Daoy (cell line): ENCODE measurements at places on chromosomes 4 and X. TPM values are rescaled to one million over a fixed set of nuclear protein-coding genes. Genes with fewer than 3 reads are reported as not detected.
A peak's percentile ranks its signal among the peaks of the same experiment; 100 is the strongest.

- DNase-seq = peak; percentile 64
These were observed 2.1 kb upstream of the NSG1 start for GRCh38 chr4:4384837-4385236.

DNA sequence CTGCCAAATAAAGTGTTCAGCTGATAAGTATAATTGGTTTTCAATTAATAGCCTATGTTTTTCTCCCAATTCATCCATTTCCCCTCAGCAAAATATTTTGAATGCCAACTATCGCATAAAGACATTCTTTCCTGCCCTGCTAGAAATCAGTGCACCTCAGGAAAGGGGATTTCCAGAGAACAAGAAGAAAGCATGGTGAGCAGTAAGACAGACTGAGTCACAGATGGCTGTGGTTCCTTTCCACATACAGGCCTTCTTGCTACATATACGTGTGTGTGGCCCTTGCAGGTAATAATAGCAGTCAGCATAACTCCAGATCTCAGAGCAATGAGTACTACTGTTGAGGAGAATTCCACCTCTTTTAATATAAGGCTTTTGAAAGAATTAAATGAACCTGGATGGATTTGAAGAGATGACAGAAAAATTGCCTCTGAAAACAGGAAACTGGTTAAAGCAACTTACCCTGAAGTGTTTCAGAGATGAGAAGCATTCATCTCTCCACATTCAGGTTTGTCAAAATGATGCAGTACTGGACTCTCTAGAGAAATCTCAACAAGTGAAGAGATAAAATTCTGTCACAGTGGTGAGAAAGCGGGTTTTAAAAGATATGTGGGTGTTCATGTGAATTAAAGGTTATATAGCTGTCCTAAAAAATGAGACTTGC, 13.6 kb downstream of the GASK1B start:
- peak; percentile 58 for DNase-seq

DNA sequence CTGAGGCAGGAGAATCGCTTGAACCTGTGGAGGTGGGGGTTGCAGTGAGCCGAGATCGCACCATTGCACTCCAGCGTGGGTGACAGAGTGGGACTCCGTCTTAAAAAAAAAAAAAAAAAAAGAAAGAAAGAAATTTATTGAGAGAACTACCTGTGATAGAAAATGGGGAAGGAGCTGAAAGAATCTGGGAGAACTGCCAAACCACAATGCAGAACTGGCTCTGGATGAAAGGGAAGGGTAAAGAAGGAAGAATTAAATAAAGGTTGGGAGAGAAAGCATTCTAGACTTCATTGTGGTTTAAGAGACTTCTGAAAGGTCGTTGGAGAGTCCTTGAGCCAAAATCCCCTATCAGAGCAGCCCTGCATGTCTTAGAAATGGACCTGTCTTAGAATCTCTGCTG, 567.9 kb upstream of the HTR2C start:
- DNase-seq = no peak

DNA sequence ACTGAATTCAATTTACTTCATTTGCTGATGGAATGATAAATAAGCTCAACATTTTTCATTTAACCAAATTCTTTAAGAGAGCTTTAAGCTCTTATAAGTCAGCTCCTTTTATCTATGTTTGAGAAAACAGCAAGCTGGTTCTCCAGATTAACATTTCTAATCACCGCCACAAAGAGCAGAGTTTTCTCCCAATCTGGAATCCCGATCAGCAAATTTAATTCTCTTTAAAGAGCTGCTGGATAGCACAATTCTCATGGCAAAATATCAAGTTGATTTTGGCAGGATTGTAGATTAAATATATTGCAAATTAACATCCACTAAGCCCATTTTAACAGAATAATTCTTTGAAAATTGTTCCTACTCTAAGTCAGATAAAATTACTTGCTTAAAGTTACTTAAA, 48.8 kb downstream of the RPS6KA3 start:
- DNase-seq = no peak

DNA sequence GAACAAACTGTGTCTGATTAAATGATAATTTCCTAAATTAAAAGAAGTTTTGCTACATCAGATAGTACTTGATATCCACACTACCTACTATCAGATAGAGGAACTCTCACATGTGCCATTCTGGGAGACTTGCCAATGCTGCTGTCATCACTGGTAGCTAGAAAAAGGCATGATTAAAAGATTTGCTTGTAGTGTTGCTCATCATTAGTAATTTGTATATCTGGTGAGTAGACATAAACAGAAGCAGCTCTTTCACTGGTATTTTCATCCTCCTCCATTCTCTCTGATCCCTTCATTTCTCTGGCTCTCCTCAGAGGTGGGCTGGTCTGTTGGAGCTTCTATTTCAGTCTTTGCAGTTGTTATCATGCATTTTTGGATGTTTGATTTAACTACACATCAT, 56.0 kb downstream of the SPRY1 start:
- DNase-seq = peak; percentile 63

The ENPEP gene
- 0.34 and 1.8 TPM in 2 replicates for total RNA-seq
